ENCODE measurements at places on chromosomes 12 and 14.

DNA sequence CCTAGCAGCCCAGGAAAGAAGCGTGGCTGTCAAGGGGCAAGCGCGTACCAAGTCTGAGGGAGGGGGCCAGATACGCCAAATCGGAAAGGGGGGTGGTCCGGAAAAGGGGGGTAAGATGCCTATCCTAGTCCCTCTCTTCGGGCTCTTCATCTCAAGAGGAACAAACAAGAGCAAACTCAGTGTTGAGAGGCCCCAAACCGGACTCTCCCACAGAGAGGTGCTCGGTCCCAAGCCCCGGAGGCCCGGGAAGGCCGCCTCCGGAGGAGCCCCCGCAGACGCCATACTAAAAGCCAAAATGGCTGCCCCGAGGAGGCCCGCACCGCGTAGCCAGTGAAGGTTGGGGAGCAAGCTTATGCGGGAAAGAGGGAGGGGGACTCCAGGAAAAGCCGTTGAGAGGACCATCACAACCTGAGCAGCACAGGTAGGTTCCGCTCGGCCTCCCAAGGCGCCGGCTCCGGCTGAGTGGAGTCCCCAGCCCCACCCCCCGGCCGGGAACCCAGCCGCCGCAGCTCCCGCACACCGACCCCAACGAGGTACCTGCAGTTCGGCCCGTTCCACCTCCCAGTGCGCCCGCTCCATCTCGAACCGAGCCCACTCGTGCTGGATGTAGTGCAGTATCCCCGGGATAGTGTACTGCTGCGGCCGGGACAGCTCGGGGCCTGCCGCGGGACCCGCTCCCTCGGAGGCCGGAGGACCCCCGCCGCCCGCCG, at the start of gene AP4S1:
Gene AP4S1, plus strand, starts transcription at position 283 of the 710 bp plus-strand sequence. CDS start 40,548 bp downstream, outside the sequence.
- peak; percentile 40 for DNase-seq

DNA sequence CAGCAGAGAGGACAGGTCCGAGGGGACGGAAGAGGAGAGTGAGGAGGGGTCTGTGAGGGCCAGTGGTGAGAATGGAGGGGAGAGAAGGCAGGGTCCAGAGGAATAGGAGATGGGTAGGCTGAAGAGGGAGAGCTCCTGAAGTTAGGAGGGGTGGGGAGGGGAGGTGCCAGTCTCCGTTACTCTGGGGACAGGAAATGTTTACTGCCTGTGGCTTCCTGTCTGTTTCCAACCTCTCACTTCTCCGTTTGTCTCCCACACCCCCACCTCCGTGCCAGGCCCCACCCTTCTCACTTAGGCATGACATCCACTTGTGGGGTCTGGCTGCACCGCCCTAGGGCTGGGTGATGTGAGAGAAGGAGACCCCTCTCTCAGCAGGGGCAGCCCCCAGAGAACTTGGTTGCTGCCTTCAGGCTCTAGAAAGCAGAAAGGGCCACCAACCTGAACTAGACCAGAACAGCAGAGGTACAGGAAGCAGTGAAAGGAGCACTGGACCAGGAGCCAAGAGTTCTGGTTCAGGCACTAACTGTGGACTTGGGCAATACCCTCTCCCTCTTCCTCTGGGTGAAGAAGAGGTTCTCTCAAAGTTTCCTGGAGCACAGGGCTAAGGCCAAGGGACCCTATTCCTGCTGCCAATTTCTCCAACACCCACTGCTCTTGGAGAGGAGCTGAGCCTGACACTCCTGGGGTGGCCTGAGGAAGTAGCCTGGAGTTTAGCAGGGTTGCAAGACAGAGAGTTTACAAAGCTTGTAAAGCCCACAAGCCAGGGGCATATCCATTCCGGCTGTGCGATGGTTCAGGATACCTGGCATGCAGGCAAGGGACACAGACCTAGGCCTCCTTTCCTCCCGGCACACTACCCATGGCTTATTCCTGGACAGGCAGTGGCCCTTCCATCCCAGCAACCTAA, 5.5 kb downstream of the ITGA5 start:
- no peak for DNase-seq

- no peak for DNase-seq
These were observed 479.1 kb downstream of the MED13L start for GRCh38 chr12:115798309-115798917.

- no peak for DNase-seq
These were observed 46.3 kb downstream of the STON2 start for GRCh38 chr14:81353691-81354323.

GRCh38 chr12:119685375-119685774, 17.4 kb downstream of the PRKAB1 start:
- no peak for DNase-seq

DNA sequence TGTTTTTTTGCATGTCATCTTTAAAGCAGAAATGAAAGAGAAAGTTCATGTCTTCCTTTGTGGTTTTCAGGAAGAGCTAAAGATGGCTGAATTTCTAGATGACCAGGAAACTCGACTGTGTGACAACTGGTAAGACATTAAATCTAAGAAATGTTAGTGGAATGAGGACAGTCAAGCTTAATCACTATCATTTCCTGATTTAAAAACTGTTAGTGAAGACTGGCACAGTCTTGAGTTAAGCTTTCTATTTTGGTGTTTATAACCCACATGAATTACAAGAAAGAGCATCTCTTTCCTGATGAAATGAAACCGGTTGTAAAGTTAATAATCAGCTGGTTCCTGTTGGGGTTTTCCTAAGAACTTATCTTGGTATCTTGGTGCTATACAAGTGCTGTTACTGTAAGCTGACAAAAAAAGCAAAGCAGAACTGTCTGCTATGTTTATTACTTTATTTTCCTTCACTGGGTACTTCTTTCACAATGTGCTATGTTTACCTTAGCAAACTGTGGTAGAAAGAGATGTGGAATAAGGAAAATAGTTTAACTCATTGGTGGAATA, 5.2 kb downstream of the TRAFD1 start:
- DNase-seq = no peak

DNA sequence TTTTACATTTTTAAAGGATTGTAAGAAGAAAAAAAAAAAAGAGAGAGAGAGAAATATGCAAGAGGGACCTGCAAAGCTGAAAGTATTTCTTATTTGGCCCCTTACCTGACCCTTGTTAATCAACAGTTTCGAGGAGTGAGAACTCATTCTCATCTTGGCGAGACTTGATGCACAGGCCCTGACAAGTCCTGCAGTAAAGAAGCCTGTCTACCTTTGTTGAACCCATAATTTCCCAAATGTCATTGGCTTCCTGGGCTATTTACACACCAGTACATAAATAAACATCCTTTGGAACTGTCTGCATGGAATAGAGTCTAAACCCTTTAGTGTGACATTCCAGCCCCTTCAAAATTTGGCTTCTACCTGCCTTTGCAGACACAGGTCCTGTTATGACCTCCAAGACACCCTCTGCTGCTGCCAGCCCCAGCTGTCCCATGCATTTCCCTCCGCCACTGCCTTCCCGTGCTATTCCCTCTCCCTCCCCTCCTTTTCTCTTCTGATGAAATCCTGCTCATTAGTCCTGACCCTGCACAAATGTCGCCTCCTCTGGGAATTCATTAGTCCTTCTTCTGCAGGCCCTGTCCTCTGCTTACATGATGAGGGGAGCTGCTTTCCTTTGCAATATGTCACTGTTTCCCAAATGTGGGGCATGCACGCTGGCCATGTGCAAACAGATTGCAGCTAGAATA, 35.1 kb downstream of the MYL2 start:
- DNase-seq = no peak

DNA sequence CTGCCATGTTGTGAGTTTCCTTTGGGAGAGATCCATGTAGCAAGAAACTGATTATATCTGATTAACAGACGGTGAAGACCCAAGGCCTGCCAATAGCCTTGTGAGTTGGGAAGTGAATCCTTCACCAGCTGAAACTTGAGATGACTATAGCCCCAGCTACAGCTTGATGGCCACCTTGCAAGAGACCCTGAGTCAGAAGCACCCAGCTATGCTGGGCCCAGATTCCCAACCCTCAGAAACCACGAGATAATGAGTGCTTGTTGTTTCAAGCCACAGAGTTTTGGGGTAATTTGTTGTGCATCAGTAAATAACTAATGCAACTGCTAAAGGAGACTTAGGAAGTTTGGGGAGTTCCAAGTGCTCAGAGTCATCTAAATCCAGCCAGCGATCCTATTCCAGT, 80.3 kb downstream of the AVPR1A start:
- no peak for DNase-seq

- no peak for DNase-seq
These were observed 18.1 kb upstream of the SGPP1 start for GRCh38 chr14:63745858-63746425.

GRCh38 chr12:91335699-91336098, 153.1 kb upstream of the DCN start:
- DNase-seq = no peak

GRCh38 chr12:9957834-9958233, 13.4 kb upstream of the CLEC12A start:
- DNase-seq = no peak

GRCh38 chr14:70567791-70568190, 32.7 kb downstream of the MED6 start:
- DNase-seq = no peak

DNA sequence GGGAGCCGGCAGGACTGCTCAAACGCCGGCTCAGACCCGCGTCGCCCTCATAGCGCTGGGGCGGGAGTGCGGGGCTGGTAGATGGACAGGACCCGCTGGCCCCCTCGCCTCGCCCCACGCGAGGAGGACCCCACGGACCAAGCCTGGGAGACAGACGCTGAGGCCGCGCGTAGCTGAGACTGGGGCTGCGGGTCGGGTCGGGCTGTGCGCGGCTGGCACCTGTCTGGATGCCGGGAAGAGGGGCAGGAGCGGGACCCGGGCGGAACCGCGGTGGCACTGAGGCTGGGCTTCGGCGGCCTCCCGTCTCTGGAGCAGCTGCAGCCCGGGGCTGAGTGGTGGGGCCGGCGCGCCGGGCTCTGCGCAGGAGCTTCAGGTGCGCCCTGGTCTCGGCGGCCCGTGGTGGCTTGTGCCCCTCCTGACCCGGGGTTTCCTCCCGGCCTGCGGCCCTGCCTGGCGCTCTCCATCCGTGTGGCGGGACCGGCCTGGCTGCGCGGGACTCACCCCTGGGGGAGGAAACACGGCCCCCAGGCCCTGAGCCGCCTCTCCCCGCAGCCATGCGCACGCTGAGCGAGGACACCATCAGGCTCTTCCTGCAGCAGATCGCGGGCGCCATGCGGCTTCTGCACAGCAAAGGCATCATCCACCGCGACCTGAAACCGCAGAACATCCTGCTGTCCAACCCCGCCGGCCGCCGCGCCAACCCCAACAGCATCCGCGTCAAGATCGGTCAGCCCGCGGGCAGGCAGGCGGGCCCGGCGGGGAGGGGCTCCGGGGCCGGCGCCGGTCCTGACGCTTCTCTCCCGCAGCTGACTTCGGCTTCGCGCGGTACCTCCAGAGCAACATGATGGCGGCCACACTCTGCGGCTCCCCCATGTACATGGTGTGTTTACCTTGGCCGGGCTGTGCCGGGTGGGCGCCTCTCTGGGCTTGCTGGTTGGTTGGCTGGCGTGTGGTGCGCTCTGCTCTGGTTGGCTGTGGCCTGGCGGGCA, 14.0 kb downstream of the ULK1 start:
- no peak for DNase-seq

- no peak for DNase-seq
These were observed 26.9 kb downstream of the GCN1 start for GRCh38 chr12:120167529-120168095.

DNA sequence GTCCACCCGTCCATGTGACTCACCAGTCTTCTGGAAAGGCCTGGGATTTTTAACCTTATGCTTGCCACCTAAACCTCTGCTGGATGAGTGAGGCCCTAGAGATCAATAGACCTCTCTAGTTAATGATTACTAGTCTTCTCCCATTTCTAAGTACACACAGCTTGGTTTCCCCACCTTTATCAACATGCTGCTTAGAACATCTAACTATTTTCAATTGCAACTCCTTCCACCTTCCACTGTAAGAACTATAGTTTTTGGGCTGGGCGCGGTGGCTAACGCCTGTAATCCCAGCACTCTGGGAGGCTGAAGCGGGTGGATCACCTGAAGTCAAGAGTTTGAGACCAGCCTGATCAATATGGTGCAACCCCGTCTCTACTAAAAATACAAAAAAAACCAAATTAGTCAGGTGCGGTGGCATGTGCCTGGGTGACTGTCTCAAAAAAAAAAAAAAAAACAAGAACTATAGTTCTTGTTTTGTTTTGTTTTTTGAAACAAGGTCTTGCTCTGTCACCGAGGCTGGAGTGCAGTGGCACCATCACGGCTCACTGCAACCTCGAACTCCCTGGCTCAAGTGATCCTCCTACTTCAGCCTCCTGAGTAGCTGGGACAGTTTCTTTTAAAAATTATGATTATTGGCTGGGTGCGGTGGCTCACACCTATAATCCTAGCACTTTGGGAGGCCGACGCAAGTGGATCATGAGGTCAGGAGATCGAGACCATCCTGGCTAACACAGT, 18.7 kb upstream of the MDM2 start:
- DNase-seq = no peak

GRCh38 chr14:34460841-34461240, 1.2 kb downstream of the SPTSSA start:
- no peak for DNase-seq
